Posterior cingulate gyrus (tissue), 11 donors: ENCODE measurements at places on chromosomes 2 and 18.

- DNase-seq, result no peak
These were observed 296 bp downstream of the TTC21B start for GRCh38 chr2:165953306-165953654.

DNA sequence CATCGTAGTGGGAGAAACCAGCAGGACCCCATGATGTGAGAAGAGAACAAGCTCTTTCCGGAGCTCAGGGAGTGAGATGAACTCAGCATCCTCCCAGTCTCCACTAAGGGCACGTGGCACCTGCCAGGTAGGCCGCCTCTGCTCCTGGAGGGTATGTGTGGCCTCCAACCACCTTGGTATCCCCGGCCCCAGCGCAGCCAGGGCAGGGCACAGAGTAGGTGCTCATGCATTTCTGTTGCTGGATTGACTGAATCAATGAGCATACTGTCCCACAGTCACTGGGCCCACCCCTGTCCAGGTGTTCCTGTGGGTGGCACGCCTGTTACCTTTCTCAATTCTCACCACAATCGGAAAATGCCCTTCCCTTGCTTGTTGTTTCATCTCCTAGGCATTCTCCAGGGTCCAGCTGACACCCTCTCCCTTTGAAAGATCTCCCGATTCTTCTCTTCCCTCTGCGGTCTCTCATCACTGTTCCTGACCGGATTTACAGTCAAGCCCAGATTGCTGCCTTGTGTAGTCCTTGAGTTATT is 138.5 kb upstream of the SMAD2 start:
- DNase-seq, result no peak

DNA sequence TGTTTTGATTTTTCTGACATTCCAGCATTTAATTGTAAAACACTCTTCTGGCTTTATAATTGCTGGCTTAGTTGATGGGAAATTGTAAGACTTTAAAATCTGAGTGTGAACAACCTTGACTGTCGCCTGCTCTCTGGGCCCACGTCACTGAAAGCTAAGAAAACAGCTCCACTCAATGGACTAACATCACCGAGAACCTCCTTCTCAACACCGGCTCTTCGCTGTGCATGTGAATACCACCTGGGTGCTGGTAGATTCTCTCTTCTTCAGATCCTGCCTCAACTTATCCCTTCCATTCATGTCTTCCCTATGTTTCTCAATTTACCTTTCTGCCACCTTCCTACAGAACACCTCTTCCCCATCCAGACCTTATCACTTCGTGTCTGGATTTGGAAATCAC is 523.1 kb upstream of the ID2 start:
- DNase-seq, result no peak

GRCh38 chr2:236073246-236073645 is 94.9 kb downstream of the GBX2 start:
- DNase-seq, result no peak

DNA sequence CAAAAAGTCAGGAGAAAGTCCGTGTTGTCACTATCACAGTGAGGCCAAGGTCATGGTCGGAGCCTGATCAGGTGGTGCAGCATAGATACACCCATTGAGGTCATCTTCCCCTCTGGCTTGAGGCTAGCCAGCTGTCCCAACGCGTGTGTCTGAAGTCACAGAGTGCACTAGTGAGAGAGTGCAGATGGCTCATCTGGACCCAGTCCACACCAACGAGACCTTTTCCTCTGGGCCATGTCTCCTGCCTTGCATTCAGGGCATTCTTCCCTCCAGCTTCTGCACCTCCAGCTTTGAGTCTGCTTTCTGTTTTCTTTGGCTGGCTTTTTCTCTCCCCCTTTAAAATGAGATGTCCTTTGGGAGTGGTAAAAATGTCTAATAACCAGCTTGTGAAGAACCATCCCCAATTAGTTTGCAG is 146.9 kb downstream of the TDRD15 start:
- DNase-seq, result peak; percentile 91

DNA sequence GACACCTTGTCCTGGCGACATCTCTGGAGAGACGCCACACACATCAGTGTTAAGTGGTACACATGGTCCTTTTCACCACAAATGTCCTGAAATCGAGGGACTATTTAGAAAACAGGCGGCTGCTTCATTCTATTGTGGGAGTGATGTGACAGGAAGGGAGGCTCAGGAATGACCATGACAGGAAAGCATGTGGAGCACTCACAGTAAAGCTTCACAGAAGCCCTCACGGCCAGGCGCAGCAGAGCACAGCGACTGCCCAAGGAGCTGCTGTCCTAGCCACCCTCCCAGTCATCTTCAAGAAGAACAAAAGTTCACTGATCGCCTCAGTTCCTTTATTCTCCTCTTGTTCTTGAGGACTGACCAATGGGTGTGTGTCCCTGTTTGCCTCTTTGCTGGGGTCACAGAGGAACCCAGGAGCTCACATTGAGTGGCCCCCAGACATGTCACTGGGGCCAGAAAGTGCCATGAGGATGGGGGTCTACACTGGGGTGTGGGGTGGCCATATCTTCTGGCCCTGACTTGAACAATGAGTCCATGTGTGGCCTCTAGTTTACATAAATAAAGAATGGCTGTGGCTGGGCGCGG is 84.6 kb upstream of the RANBP2 start:
- DNase-seq, result no peak

DNA sequence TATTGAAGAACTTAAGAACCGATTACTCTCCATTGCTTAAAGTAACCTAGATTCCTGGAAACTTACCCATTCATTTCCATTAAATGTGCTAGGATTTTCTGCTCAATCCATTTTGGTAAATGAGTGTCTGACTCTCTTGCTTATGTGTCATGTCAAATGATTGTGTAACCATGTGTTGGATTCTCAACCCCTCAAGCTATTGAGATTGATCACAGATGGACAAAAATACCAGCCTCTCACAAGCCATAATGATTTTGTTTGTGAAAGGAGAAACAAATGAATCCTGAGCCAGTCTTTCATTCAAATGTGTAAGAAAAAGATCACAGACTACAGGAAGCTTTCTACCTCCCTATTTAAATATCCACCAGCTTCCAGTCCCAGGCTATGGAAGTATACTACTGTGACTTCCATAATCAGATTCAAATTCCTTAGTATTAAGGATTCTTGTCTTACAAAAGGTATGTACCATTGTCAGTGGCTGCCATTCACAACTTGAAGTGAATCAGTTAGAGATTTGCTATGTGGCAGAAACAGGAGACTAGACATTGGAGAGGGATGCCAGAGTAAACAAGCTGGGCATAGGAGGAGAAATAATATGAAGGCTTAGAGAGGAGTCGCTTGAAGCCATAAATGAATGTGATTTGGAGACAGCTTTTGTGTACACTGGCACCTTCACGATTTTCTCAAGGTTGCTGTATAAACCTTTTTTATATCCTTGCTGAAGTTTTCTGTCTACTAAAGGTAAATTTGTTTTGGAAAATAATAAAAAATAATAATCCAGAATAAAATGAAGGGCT is 498.5 kb upstream of the SETBP1 start:
- no peak for DNase-seq

GRCh38 chr2:42059261-42059898 is 11.6 kb downstream of the PKDCC start:
- DNase-seq, result no peak

GRCh38 chr2:201786471-201786870 is 5.7 kb upstream of the ALS2 start:
- DNase-seq, result no peak
